Activated B cell treated with CpG ODN at 0.5 μM for 24 hours (primary cell): ENCODE measurements at places on chromosomes 5 and 9. TPM values are rescaled to one million over a fixed set of nuclear protein-coding genes. Genes with fewer than 3 reads are reported as not detected.

GRCh38 chr5:113110117-113110516 is 133.5 kb downstream of the DCP2 start:
- DNase-seq, result no peak

GRCh38 chr9:127637322-127637847 is 25.3 kb downstream of the STXBP1 start:
- DNase-seq, result no peak

DNA sequence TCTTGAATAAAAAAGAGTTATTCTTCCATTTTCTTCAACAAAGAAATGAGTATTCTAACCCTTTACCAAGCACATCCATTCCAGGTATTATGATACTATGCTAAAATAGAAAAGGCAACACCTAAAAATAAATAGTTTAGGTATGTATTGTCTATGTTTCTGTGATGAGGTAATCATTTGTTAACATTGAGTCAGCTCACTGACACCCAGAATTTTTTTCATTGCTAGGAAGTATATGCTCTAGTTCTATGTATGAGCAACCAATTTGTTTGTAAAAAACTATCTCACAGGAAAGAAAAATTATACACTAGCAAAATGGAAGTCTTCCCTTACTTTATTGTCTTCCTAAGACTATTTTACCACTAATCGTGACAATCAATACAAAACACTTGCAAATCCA is 615.6 kb upstream of the GRIN3A start:
- no peak for DNase-seq

- no peak for DNase-seq
These were observed 93.3 kb downstream of the TLE1 start for GRCh38 chr9:81595887-81596543.

GRCh38 chr5:75405296-75405695 is 68.3 kb downstream of the HMGCR start:
- no peak for DNase-seq

GRCh38 chr5:80884086-80884813 is 75.9 kb upstream of the RASGRF2 start:
- no peak for DNase-seq

GRCh38 chr5:148145916-148146315 is 22.4 kb upstream of the SPINK14 start:
- DNase-seq, result no peak

DNA sequence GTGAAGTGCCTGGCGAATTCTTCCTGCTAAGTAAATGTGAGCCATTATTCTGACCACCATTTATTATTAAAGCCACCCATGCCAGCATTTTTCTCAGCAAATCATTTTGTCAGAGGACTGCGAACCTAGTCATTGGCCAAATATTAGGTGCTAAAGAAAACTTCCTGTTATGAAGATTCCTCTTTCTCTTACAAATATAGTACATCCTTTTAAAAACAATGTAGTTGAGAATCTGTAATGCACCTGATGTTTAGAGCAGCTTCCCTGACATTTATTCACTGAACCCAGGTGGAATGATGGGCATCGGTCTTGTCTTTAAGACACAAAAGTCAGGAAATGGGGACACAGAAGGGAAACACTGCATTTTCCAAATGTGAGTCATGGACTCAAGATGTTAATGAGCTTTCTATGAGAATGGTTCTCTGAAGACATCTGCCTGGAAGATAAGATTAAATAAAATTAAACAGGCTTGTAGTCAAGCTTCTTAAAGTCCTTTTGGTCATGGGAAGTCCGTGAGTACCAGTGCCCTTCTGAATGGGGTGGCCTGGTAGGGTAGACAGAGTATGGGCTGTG is 290.6 kb downstream of the FBXL7 start:
- no peak for DNase-seq

- DNase-seq, result no peak
These were observed 69.4 kb downstream of the LMNB1 start for GRCh38 chr5:126846344-126846743.

GRCh38 chr9:99430301-99430700 is 208.2 kb downstream of the SEC61B start:
- DNase-seq, result no peak

GRCh38 chr5:55021410-55021809 is 2.6 kb upstream of the GZMK start:
- no peak for DNase-seq

- no peak for DNase-seq
These were observed 40.7 kb downstream of the ATPSCKMT start for GRCh38 chr5:10209004-10209403.

GRCh38 chr5:59066367-59067163 is 483.7 kb downstream of the RAB3C start:
- no peak for DNase-seq

DNA sequence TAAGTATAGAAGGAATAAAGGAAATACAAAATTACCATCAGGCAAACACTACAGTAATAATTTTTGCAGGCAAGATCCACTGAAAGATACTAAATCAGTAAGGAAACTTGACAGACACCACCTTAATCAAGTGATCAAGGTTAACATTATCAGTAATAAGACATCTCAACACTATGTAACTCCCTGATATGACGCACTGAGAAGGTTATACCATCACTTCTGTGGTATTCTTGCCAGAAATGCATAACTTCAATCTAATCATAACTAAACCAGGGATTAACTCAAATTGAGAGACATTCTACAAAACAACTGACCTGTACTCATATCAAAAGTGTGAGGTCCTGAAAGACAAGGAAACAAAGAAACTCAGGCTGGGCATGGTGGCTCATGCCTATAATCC is 52.5 kb upstream of the GABRP start:
- no peak for DNase-seq

PCSK5 gene
- not detected in 2 replicates for total RNA-seq

OBP2B gene
- not detected in 2 replicates for total RNA-seq

ARHGEF28 gene
- not detected in 2 replicates for total RNA-seq

CDH9 gene
- not detected in 2 replicates for total RNA-seq

CDKN2B-AS1 gene
- total RNA-seq, result 1.3 and 1.4 TPM in 2 replicates

GABRA6 gene
- not detected in 2 replicates for total RNA-seq

DAB2IP gene
- total RNA-seq, result 0.75 and 0.78 TPM in 2 replicates

OTULINL gene
- total RNA-seq, result 0.27 and 0.69 TPM in 2 replicates

RGS7BP gene
- not detected in 2 replicates for total RNA-seq
